ENCODE measurements at places on chromosomes 6 and 20. TPM values are rescaled to one million over a fixed set of nuclear protein-coding genes. Genes with fewer than 3 reads are reported as not detected.

DNA sequence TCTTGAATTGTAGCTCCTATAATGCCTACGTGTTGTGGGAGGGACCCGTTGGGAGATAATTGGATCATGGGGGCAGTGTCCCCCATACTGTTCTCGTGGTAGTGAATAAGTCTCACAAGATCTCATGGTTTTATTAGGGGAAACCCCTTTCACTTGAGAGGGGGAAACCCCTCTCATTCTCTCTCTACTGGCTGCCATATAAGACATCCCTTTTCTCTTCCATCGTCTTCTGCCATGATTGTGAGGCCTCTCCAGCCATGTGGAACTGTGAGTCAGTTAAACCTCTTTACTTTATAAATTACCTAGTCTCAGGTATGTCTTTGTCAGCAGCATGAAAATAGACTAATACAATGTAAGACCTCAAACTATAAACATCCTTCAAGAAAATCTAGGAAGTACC, 23.1 kb downstream of the PAQR8 start:
- DNase-seq = no peak

- DNase-seq = no peak
These were observed at the start of gene PHACTR3 for GRCh38 chr20:59603781-59604541. Gene PHACTR3 (plus strand): TSS chr20:59604540. CDS start chr20:59605015, 475 bp downstream.

DNA sequence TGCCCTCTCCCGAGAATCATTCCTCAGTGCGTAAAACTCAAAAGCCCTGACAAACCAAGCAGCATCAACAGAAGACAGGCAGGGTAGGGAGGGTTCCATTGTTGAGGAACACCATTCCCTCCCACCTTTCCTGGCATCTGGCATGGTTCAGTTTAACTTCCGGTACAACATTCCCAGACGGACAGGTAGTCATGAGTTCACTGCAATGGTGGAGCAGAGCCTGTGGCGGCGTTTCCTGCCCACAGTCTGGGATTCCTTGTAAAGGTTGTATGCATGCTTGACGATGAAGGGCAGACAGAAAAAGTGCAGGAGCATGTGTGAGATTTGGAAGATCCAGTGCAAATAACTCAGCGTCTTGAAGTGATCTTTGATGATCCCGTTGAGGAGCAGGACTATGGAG, 42.3 kb downstream of the PIM1 start:
- DNase-seq = no peak

DNA sequence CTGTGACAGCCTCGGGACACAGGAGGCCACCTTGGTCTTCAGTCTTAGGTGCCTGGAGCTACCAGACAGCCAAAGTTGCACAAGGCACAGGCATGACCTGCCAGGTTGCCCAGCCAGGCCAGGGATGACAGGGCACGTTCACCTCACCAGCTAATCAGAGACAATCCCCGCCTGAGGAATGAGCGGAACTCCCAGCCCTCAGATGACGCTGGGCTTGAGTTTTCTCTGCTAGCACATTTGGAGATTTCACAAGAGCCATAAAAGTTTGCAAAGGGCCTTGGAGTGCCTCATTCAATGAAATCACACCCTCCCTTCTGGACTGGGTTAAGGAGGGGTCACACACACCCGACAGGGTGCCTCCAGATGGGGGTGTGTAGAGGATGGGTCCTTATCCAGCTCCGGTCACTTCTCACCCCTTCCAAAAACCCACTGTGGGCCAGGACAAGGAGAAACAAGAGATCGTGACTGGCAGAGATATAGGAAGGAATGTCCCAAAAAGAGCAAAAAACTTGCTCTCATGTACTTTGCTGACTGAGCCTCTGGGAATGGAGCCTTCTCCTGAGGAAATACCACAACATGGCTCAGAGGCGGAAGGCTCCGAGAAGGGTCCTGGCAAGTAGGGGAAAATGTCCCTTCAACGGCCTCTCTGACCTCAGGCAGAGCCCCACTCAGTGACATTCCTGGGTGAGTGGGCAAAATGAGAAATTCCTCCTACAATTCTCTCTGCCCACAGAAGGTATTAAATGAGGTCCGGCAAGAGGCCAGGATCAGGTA, 121.6 kb downstream of the ISM1 start:
- no peak for DNase-seq

GRCh38 chr20:63980317-63980805, 571 bp upstream of the PRPF6 start:
- DNase-seq = peak; percentile 53

DNA sequence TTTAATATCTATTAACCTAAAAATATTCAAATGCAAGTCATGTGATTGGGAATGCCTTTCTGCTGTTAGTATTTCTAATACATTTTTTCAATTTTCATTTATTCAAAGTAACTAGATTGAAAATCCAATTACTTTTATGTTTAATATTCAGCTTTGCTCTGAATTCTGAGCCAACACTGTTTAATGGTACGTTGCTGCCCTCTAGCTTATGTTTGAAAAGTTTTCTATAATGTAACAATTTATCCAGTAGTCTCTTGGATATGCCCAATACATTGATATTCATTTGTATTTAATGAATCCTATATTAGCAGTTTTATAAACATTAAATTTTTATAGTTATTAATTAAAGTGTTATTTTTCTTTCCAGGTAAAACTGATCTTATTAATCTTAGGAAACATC, 47.4 kb downstream of the LGSN start:
- DNase-seq = peak; percentile 62

GRCh38 chr20:58619077-58619863, 31.8 kb upstream of the STX16 start:
- DNase-seq = no peak

DNA sequence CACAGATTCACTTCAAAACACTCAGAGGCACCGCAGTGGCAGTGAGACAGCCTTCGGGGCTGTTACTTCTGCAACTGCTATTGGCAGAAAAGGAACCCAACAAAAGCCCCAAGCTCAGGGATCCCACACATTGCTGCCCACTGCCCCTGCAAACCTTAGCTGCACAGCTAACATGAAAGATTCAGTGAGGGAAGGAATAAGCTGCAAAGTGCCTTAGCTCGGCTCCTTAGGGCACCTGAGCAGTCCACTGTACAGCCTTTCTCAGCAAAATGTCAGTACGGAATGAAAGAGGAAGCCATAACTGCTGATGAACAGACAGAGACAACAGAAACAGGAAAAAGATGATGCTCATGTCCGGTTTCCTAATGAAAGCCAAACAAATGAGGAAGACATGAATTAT, 179.7 kb upstream of the SHLD1 start:
- no peak for DNase-seq

DNA sequence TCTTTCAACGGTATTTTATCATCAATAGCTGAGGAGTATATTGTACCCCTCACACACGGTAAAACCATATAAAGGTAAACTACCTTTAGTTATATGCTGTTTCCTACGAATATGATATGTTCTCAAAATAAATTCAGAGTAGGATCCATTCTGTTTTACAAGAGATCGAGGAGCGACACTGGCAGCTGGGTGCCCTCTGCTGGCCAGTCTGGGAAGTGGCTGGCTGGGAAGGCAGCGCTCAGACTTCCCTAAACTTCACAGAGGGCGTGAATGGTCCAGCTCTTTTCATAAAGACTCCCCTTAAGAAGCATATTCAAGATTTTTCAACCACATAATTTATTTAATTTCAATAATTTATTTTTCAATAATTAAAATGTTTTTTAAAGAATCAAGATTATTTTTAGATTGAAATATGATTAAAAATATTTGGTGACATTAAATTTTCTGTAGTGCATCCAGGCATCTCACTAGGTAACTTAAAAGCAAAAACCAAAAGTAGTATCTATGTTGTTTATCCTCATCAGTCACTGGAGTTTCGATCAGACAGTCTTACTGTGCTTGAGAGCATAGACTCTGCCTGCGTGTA, 187.5 kb upstream of the PDE10A start:
- peak; percentile 57 for DNase-seq

DNA sequence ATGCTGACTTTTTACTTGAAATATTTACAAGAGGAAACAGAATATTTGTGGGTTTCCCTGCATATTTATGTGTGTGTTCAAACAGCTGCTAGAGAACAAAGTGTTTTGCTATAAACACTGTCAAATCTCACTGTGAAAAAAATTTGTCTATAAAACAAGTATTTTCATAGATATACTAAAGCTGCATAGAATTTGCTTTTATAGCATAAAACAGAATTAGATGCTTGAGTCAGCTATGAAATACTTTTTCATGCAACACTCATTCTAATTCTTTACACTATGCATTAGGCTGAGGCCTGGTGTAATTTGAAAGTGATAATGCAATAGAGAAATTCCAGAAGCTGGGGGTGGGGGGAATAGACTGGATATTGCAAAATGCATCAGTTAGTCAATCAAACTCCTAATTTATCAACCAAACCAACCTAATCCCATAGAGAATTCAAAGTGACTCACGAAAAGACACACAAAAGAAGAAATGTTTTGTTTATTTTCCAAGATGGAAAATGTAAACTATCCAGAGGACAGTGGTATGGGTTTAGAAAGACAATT, 148.2 kb downstream of the LAMA2 start:
- DNase-seq = peak; percentile 36

GRCh38 chr20:34235875-34236274, 5.3 kb upstream of the ASIP start:
- no peak for DNase-seq

- peak; percentile 32 for DNase-seq
These were observed 92.6 kb upstream of the SLC22A23 start for GRCh38 chr6:3549314-3549940.

GRCh38 chr6:115982453-115982852, 78.2 kb downstream of the FRK start:
- DNase-seq = no peak

GRCh38 chr20:10462516-10462915, 27.4 kb downstream of the SLX4IP start:
- no peak for DNase-seq

GRCh38 chr6:166758136-166758704, 131.2 kb upstream of the RPS6KA2 start:
- DNase-seq = no peak

DNA sequence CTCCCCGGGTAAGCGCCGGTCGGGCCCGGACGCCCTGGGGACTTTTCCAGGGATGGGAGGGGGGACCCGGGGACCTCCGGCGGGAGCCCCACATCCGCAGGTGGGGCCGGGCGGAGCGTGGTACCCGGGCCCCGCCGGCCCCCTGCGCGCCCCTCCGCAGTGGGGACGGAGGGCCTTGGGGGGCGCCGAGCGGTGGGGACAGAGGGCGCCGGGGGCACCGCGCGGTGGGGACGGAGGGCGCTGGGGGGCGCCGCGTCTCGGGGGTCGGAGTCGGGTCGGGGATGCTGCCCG, 270 bp downstream of the PLEKHG1 start:
- no peak for DNase-seq

- no peak for DNase-seq
These were observed 8.7 kb downstream of the MAP1LC3A start for GRCh38 chr20:34566978-34567891.

DNA sequence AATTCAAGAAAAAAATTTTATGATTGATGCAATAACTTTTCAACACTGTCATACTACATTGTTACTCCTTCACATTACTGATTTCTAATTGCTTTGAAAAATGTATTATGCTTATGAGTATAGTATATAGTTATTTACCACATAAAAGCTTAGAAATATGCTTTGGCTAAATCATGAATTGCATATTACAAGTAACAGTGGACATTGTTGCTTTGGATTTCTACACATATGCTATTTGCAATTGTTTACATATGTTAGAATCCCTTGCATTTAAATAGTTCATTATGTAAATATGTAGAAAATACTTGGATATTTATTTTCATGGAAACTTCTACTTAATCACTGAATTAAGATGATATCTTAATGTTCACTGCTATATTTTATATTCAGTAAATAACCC, 577.5 kb downstream of the QKI start:
- DNase-seq = no peak

DNA sequence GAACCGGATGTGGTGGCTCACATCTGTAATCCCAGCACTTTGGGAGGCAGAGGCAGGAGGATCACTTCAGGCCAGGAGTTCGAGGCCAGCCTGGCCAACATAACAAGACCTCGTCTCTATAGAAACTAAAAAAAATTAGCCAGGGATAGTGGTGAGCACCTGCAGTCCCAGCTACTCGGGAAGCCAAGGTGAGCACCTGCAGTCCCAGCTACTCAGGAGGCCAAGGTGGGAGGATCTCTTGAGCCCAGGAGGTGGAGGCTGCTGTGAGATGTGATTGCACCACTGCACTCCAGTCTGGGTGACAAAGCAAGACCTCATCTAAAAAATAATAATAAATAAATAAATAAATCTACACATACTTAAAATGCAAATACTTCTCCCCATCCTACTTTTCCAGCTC, 55.2 kb upstream of the TTPAL start:
- no peak for DNase-seq

DNA sequence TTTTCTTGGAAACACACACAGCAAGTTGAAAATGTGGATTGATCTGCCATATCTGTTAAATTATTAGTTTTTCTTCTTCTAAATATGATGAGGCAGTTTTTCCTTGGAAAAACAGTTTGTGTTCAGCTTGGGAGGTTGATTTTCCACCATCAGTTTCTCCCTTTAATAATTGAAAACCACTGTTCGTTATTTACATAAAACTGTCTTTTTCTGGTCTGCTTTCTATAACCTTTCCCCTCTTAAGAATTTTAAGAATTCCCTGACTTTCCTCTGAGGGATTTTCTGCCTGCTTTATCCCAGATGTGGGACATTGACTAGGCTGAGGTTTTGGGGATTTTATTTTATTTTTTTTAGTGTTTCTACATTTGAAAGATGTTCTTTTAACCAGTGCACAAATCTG, 27.2 kb downstream of the DSE start:
- no peak for DNase-seq

DNA sequence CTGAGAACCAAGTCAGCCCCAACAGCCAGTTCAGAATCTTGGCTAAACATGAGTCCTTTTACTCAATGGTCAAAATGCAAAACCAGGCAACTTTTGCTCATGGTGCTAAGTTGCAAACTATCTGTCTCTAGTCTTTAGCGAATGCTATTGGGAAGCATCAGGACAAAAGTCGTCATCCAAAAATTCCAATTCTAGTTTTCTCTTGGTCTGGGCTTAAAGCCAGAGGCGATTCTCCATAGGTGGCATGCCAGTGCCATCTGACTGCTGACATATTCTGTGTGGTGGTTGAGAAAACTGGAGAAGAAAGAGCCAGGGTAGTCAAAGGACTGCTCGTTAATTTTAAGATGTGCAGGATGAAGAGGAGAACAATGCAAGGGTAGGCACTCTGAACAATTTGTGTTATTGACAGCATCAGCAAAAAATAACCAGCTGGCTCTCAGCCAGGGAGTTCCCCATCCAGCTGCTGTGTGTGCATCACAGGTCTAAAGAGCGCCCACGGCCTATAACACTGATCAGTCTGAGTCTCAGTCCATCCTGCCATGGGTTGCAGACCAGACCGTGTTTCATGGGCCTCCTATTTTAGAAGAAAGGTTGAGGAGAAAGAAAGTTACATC, 313.6 kb downstream of the ALDH8A1 start:
- DNase-seq = no peak

The POU5F1 gene
- total RNA-seq = 2.0 TPM

The SNAI1 gene
- 0.23 TPM for total RNA-seq

The PACRG gene
- total RNA-seq = not detected

The CAP2 gene
- total RNA-seq = 12.3 TPM

The PSORS1C1 gene
- 7.7 TPM for total RNA-seq

The PROKR2 gene
- not detected for total RNA-seq

The SLC22A1 gene
- total RNA-seq = 1.4 TPM

The SEMG2 gene
- not detected for total RNA-seq

All from MCF 10A (cell line).